ENCODE measurements at places on chromosomes 5 and 9. TPM values are rescaled to one million over a fixed set of nuclear protein-coding genes. Genes with fewer than 3 reads are reported as not detected.
A peak's percentile ranks its signal among the peaks of the same experiment; 100 is the strongest.

- no peak overlapping the region for H3K4me3 ChIP-seq
- DNase-seq: no peak
- H3K27ac ChIP-seq: no peak overlapping the region
- no peaks in the 10 kb centered on the region for H3K36me3 ChIP-seq
- H3K4me1 ChIP-seq: no peaks in the 10 kb centered on the region
Measured at GRCh38 chr9:28971881-28972280, 1398.6 kb upstream of the C9orf72 start.

DNA sequence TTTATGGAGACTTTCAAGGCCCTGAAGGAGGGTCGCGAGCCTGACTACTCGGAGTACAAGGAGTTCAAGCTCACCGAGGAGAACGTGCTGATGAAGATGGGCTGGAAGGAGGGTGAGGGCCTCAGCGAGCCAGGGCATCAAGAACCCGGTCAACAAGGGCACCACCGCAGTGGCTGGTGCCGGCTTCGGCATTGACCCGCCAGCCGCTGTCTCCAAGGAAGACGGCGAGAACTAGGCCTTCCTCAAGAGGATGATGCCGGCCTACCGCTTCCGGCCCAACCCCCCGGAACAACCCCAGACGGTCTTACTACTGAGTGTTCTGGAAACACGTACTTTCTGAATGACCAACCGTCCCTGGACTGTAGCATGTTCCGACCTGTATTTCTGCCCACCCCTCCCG is 169.2 kb downstream of the HINT1 start:
- no peaks in the 10 kb centered on the region for H3K4me1 ChIP-seq
- no peak overlapping the region for H3K4me3 ChIP-seq
- no peak for DNase-seq
- peaks cover 3% of the 10 kb centered on the region for H3K27me3 ChIP-seq
- no peak overlapping the region for H3K27ac ChIP-seq
- H3K36me3 ChIP-seq: no peaks in the 10 kb centered on the region

DNA sequence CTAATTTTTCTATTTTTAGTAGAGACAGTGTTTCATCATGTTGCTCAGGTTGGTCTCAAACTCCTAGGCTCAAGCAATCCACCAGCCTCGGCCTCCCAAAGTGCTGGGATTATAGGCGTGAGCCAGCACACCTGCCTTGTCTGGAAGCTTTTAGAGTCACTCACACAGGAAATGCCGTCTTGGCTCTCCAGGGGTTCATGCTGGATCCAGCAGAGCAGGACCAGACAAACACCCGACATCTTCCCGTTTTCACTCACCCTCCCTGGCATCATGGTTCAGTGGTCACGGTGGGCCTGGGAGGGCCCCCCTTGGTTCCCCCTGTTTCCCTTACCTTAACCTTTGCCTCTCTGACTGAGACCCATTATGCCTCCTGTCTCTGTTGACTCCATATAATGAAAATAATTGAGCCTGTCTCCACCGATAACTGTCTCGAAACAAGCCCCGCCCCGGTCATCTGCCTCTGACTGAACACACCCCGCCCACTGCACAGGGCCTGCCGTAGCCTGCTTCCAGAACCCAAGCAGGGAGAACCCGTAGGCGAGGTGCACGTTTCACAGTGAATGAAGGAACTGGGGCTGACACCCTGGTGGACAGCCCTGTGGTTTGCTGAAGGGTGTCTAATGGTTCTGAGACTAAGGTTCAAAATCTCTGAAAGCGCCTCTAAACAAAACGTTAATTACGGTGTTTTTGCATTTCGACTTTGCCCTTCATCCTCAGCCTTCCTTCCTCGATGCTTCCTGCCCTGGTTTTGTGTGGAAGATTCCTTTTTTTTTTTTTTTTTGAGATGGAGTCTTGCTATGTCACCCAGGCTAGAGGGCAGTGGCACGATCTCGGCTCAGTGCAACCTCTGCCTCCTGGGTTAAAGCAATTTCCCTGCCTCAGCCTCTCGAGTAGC is 39.7 kb upstream of the SPRY4 start:
- peaks cover 34% of the 10 kb centered on the region for H3K4me1 ChIP-seq
- H3K4me3 ChIP-seq: peak overlapping the region; percentile 39
- H3K27ac ChIP-seq: no peak overlapping the region
- H3K27me3 ChIP-seq: peaks cover 17% of the 10 kb centered on the region
- H3K36me3 ChIP-seq: no peaks in the 10 kb centered on the region
- DNase-seq: no peak

DNA sequence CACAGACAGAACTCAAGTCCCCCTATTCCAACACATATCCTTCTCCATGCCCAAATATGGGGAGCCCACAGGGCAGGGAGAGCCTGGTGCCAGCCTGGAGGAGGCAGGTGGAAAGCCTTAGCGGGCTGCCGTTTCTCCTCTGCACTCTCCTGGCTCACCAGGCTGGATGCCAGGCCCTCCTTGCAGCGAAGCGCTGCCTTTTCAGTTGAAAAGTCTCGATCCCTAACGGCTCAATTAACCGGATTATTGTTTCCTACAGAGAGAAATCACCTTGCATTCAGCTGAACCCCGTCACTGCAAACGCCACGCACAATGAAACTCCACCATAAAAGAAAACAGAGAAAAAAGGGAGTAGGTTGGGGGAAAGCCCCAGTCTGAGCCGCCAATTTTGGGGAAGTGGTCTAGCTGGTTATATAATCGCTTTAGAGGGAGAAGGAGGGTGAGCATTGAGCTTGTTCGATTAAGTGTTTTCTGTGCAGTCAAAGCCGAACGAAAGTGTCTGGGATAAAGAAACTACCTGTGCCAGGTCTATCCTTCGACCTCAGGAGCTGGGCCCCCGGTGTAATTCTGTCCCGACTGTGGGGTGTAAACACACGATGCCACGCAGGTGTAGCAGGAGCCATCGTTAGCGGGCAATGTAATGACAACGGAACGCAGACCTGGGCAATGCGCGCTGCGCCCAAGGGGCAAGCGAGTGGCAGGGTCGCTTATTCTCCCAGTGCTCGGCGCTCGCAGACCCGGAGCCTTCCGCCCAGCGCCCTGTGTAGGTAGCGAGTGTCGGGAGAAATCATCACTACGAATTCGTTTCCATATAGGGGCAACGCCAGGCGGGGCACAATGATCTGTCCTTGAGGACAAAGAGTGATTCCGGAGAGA is 3.8 kb downstream of the BARHL1 start:
- H3K36me3 ChIP-seq: no peaks in the 10 kb centered on the region
- H3K4me1 ChIP-seq: peaks cover 22% of the 10 kb centered on the region
- peaks cover 40% of the 10 kb centered on the region for H3K27me3 ChIP-seq
- H3K4me3 ChIP-seq: peak overlapping the region; percentile 2
- H3K27ac ChIP-seq: peak overlapping the region; percentile 27

- H3K27ac ChIP-seq: no peak overlapping the region
- no peak overlapping the region for H3K4me3 ChIP-seq
- H3K4me1 ChIP-seq: peaks cover 6% of the 10 kb centered on the region
- H3K27me3 ChIP-seq: no peaks in the 10 kb centered on the region
- H3K36me3 ChIP-seq: no peaks in the 10 kb centered on the region
- peak; percentile 80 for DNase-seq
Measured at GRCh38 chr9:128863647-128864046, 18.1 kb downstream of the KYAT1 start.

GRCh38 chr5:140000332-140000731 is 42.8 kb downstream of the NRG2 start:
- H3K36me3 ChIP-seq: no peaks in the 10 kb centered on the region
- H3K4me1 ChIP-seq: peaks cover 5% of the 10 kb centered on the region
- no peak overlapping the region for H3K4me3 ChIP-seq
- DNase-seq: no peak

- H3K36me3 ChIP-seq: no peaks in the 10 kb centered on the region
- DNase-seq: no peak
- H3K27ac ChIP-seq: no peak overlapping the region
- no peak overlapping the region for H3K4me3 ChIP-seq
- peaks cover 42% of the 10 kb centered on the region for H3K4me1 ChIP-seq
- H3K27me3 ChIP-seq: no peaks in the 10 kb centered on the region
Measured at GRCh38 chr9:22210936-22211335, 201.8 kb upstream of the CDKN2B start.

- H3K4me3 ChIP-seq: no peak overlapping the region
- peaks cover 22% of the 10 kb centered on the region for H3K4me1 ChIP-seq
- H3K27me3 ChIP-seq: no peaks in the 10 kb centered on the region
- H3K27ac ChIP-seq: no peak overlapping the region
Measured at GRCh38 chr5:65923339-65923738, 3.0 kb upstream of the ERBIN start.

GRCh38 chr5:146199176-146199815 is 4.1 kb upstream of the RBM27 start:
- H3K27me3 ChIP-seq: peaks cover 8% of the 10 kb centered on the region
- H3K27ac ChIP-seq: no peak overlapping the region
- no peak for DNase-seq

PLK2 gene
- 10.9 TPM for total RNA-seq

IFNK gene
- not detected for total RNA-seq

EGFLAM gene
- total RNA-seq: not detected

CTNNA1 gene
- 76.0 TPM for total RNA-seq

GCNT4 gene
- total RNA-seq: not detected
